CMK (cell line): ENCODE measurements at places on chromosomes 3 and 15.
A peak's percentile ranks its signal among the peaks of the same experiment; 100 is the strongest.

GRCh38 chr15:85694091-85694490 lies 100.6 kb downstream of the KLHL25 start:
- no peak for DNase-seq

DNA sequence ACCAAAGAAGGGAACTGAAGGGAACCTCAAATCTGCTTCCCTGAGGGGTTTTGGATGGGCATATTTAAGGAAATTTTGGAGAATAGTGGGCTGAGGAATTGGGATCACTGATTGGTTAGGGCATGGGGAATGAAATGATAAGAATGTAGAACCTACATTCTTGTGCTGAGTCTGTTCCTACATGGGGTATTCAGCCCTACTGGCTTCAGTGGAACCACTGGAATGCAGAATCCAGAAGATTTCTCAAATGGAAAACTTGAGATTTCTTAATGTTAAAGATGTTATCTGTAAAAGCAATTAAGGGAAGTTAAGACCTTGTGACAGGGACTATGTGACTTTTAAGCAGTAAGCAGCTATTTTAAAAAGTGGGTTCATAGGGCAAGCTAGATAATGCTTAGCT lies 1062.4 kb downstream of the AGBL1 start:
- no peak for DNase-seq

DNA sequence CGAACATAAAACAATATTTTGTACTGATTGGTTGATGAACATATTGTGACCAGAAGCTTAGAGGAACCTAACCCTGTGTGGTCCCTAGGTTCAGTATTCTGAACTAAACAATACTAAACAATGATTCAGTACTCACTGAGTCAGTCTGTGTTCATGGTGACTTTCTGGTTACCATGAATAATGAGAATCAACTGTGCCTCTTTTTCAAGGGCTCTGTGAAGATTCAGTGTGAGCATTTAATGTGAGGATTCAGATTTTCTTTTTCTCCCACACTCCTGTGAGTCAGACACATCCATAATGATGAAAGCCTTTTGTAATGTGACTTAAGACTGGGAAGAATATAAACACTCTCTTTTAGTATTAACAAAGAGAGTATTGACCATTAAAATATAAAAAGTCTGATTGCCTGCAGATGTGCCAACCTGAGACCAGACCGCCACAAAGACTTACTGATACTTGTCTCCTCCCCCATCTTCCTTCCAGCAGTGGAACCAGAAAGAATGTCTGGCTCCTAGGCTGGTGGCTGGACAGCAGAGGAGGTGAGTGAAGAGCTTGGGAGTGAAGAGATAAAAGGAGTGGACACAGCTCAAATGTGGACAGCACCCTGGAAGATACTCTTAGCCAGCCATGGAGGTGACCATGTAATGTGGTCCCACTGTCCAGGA lies 17.6 kb upstream of the ACTL6A start:
- DNase-seq: no peak

DNA sequence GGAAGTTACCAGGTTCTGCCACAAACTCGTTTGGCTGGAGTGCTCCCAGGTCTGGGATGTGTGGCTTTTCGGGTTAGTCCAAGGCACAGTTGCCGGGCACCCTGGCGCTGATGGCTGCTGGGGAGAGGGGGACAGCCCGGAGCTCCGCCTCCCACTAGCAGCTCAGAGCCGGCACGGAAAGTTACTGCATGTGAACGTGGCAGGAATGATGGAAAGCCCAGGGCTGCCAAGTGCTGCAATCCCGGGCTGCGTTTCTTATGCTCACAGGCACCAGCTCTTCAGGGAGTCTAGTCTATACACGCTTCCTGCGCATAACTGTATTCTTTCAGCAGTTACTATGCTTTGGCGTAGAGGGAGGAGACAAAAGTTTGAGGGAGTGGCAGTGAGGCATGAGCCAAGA lies 141.8 kb upstream of the ICE2 start:
- no peak for DNase-seq

DNA sequence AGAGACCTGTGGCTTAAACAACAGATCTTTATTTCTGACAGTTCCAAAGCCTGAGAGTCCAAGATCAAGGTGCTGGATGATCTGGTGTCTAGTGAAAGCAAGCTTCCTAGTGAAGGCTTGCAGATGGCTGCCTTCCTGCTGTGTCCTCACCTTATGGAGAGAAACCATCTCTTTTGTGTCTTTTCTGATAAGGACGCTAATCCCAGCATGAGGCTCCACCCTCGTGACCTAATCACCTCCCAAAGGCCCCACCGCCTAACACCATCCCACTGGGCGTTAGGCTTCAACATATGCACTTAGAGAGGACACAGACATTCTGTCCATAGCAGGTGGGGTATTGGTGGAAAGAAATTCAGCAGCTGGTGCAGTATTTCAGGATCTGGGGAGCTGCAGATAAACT lies 19.8 kb upstream of the LYSMD4 start:
- DNase-seq: no peak

DNA sequence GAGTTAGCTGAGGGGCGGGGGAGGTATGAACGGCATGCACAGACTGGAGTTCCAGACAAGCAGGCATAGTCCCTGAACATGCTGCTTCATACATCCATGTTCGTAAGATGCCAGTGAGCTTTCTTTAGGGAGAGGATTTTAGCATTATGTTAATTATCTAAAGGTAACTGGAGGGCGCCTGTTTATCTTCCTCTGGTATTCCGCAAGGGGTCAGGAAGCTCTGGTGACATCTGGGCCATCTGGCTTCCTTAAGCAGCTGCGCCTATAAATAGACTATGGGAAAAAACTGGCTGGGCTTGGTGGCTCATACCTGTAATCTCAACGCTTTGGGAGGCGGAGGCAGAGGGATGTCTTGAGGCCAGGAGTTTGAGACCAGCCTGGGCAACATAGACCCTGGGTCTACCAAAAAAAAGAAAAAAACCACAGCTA lies 1.5 kb upstream of the FBXO22 start:
- DNase-seq: no peak

DNA sequence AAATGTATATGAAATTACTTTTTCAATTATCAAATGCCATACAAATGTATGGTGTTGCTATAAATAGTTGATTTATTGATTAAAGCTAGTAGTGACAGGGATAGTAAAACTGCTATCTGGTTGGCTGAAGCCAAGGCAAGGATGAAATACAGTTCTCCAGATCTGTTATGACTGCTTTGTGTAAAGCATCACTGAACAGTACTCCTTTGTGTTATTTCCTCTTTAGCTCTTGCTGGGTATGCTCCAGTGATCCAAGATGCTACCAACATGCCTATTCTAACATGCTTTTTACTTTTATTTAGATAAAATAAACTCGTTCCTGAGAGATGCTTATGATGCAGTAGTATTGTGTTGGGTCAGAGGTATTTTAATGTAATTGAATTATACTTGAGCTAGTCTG lies 12.4 kb upstream of the UBR1 start:
- DNase-seq: no peak

DNA sequence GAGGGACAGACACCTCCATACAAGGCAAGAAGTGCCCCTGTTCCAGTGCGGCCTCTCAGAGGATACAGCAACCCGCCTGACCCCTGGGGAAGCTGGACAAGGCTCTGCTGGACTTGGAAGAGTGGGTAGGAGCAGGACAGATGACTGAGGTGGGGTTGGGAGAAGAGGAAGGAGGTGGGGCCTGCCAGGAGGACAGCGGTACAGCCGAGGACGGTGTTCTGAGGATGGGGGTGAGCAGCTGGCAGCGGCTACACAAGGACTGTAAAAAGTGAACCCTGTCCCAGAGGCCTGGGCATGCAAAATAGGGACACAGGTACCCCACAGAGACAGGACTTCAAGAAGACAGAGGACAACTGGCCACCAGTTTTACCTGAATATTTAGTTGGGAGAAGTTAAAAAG lies 23.5 kb upstream of the ELP6 start:
- no peak for DNase-seq

DNA sequence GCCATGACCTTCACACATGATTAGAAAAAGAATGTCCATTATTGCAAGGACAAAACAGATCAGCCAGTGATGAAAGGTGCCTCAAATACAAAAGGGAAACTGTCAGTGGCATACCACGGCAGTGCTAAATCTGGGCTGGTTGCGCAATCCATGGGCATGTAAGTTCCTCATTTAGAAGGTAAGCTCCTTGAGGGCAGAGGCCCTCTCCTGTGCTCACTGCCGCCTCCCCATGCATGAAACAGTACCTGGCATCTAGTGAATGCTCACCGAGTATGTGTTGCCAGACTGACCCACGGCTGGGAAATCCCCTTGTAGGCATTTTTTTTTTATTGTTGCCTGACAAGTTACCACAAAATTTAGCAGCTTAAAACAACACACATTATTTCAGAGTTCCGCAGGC lies 312.1 kb upstream of the CHRM5 start:
- DNase-seq: no peak

DNA sequence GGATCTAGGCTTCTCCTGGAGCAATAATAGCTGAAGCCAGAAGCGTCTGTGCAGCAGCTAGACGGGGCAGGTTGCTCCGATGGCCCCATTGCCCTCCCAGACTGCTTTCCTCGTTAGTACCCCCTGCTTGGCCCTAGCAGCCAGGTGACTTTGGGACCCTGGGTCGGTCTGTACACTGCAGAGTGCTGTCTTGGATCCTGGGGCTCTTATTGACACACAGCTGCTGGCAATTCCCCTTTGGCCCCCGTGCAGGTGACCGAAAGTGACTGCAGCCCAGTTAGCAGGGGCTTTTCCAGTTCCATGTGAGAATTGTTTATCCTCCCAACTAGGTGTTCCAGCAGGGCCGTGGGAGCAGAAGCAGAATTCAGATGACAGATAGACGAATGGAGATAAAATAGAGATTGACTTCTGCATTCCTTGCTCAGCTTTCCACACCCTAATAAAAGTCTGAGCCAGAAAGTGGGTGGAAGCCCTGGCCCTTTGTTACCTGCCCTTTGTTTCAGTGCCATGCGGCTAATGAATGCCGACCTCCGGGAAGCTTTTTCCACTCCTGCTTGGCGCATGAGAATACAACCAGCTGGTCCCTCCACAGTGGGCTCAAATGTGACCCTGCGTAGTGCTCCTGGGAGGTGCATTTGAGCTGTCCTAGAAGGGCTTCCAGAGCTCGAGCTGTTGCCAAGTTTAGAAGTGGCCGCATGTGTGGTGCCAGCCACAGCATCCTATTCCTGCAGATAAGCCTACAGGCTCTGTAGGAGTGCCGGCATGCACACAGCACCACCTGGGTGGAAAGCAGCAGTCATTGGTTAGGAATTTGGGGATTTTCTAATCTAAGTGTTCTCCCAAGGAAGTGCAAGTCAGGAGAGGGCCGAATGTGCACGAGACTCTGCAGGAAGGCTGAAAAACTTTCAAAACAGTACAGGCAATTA lies 94.4 kb downstream of the SLCO3A1 start:
- peak; percentile 12 for DNase-seq

DNA sequence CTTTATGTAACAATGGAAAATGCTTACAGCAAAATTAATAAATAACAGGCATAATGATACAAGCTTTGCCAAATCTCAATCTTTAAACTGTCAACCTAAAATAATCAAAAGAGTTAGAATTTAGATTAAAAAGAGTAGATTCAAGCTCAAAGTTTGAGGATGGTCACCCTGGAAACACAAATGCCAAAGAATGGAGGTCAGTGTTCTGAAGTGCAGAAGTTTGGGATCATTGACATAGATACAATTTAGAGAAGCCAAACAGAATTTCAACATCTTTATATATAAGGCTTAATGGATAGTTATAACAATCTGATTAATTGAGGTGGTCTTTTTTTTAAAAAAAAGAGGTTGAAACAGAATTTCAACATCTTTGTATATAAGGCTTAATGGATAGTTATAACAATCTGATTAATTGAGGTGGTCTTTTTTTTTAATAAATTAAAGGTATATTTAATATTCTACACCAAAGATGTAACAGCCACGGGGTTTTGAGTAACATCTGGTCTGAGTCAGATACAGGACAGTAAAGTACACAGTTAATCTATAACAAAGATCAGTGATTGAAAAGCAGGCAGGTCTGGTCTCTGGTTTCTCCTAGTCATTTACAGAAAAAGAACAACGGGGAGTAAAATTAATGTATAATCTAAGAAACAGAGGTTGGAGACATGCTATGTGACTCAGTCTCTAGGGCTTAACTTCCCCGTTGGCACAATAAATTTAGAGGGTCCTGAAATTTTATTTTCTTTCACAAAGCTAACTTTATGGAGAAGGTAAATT lies 490.7 kb downstream of the GBE1 start:
- DNase-seq: no peak

- no peak for DNase-seq
These were observed 133.8 kb downstream of the GREM1 start for GRCh38 chr15:32851572-32851971.

GRCh38 chr3:168322941-168323340 lies 227.2 kb upstream of the GOLIM4 start:
- DNase-seq: no peak

DNA sequence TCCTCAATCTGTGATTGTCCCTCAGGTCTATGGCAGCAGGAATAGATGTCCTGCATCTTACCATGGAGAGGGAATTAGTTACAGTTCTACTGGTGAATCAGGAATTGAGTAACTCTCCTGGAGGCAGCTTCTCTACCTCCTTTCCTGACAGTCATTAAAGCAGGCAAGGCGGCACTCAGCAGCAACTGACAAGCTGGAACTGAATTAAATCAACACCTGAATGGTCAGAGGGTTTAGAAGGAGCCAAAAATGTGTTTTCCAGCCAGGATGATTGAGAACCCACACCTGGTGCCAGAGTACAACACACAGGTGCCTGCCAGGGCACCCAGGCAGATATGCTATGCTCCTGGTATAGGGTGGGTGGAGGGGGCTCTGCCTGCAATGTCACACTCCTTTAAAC lies 43.1 kb upstream of the TIPARP start:
- DNase-seq: no peak

- no peak for DNase-seq
These were observed 23.2 kb downstream of the CAPN7 start for GRCh38 chr3:15229262-15229661.

GRCh38 chr15:101456057-101456739 lies 33.3 kb downstream of the PCSK6 start:
- DNase-seq: no peak

- no peak for DNase-seq
These were observed 24.0 kb downstream of the FLNB start for GRCh38 chr3:58032186-58032585.

- DNase-seq: no peak
These were observed 989.9 kb downstream of the ROBO2 start for GRCh38 chr3:78029775-78030174.

DNA sequence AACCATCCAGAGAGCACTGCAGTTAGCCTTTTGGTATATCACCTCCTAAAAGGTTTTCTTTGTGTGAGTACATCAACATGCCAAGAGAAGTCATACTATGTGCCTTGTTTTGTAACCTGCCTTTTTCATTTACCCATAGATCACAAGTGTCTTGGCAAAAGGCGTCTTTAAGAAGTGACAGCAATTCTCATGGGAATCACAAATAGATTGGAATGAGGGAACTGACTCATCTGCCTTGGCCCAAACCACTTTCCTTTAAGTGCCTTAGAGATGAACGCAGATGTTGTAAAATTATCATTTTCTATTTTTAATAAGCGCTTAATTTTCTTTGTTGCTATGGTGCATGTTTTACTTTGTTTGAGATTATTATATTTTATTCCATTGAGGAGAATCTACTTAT lies 20.7 kb upstream of the POMGNT2 start:
- no peak for DNase-seq

DNA sequence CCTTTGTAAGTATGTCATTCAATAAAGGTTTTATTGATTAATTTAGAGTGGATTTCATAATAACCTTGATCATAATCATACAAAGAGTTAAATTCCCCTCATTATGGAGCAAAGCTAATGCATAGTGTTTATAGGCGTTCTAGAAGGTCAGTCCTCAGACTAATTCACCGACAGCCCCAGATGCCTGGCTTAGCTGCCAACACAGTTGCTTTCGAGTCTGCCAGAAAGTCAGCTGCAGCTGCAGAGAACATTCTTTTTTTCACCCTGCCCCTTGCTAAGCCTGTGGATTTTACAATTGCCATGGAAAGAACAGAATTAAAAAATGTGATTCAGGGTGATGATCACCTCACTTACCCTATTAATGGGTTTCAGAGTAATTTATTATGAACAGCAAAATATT lies 21.2 kb downstream of the CADM2 start:
- DNase-seq: no peak
